ENCODE measurements at places on chromosomes 2 and 18. TPM values are rescaled to one million over a fixed set of nuclear protein-coding genes. Genes with fewer than 3 reads are reported as not detected.

Gene LRATD1
- total RNA-seq, result 2.7 TPM

Gene FBXO48
- 0.55 TPM for total RNA-seq

Gene TUBB8B
- total RNA-seq, result not detected

- no peak for DNase-seq
Measured at GRCh38 chr2:57497489-57498096, 549.0 kb upstream of the VRK2 start.

DNA sequence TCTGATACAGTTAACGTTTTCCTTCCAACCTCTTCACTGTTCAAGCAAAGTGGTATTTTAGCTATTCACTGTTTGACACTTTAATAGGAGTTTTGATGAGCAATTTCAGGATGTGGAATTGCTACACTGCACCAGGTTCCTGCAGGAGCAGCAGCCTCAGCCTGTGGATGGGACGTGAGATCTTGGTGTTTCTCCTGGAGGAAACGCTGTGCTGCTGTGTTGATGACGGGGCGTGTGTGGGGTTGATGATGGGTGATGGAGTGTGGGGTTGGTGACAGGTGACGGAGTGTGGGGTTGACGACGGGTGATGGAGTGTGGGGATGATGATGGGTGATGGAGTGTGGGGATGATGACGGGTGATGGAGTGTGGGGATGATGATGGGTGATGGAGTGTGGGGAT is 98.9 kb downstream of the RTP5 start:
- peak; percentile 21 for DNase-seq

Gene ABCG8
- total RNA-seq, result not detected

GRCh38 chr2:170322140-170322766 is 144.3 kb downstream of the MYO3B start:
- DNase-seq, result no peak

Gene MC2R
- total RNA-seq, result not detected

All from sigmoid colon (tissue), 7 donors.